ENCODE measurements at places on chromosomes 6 and 20.

GRCh38 chr6:90676516-90677300 is 89.8 kb upstream of the MAP3K7 start:
- DNase-seq: no peak

- DNase-seq: no peak
Measured at GRCh38 chr6:169289619-169290339, 36.1 kb upstream of the THBS2 start.

DNA sequence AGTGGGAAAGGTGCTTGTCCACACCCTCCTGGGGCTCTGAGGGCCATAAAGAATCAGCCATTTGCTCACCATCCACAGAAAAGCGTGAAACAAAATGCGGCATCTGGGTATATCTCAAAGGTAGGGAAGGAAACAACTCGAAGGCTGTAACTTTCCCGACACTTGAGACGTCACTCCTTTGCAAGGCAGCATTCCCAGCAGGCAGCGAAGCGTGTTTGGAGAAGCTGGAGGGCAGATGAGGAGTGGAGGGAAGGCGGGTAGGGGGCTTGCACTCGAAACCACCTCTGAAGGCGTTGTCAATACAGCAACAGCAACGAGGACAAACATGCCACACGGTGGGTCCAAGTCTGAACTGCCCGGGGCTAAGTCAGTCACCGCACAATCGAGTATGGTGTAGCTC is 98.4 kb downstream of the FOXC1 start:
- no peak for DNase-seq

GRCh38 chr20:37317994-37318640 is 27.8 kb upstream of the SRC start:
- no peak for DNase-seq

- peak; percentile 57 for DNase-seq
Measured at GRCh38 chr6:42022755-42023384, 27.5 kb upstream of the TAF8 start.

Measured in activated CD8-positive, alpha-beta T cell treated with anti-CD3 and anti-CD28 coated beads for 36 hours (primary cell).